ENCODE measurements at places on chromosomes 6 and 20. TPM values are rescaled to one million over a fixed set of nuclear protein-coding genes. Genes with fewer than 3 reads are reported as not detected.

HLA-G gene
- not detected for total RNA-seq

DNA sequence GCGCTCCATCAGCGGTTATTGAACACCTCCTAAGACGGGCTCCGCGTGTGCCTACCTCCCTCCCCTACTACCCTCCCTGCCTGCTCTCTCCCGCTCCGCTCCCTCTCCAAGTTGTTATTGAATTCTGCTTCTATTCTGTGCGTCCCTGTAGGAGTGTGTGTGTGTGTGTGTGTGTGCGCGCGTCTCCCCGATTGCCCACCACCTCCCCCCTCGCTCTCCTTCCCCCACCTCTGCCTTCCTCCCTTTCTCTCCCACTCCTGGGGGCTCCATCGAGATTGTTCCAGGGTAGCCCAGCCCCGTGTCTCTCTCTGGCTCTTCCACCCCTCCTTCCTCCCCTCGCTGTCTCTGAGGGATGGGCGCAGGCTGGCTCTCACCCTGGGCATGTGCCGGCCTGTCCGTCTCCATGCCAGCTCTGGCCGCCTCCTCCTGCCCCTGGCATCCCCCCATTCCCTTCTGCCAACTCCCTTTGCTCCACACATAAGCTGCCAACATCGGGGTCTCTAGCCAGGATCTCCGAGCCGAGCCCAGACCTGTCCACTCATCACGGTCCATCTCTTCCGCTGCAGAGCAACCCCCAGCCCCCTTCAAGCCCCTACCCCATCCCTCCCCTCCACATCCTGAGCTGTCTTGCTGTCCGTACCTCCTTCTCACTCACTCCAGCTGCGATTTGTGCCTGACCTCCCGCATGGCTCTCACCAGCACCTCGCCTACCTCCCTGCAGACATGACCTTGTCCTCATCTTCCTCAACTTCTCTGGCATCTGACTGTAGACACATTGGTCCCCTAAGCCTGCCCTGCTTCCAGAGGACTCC, 68.5 kb downstream of the SRC start:
- DNase-seq, result no peak

DNA sequence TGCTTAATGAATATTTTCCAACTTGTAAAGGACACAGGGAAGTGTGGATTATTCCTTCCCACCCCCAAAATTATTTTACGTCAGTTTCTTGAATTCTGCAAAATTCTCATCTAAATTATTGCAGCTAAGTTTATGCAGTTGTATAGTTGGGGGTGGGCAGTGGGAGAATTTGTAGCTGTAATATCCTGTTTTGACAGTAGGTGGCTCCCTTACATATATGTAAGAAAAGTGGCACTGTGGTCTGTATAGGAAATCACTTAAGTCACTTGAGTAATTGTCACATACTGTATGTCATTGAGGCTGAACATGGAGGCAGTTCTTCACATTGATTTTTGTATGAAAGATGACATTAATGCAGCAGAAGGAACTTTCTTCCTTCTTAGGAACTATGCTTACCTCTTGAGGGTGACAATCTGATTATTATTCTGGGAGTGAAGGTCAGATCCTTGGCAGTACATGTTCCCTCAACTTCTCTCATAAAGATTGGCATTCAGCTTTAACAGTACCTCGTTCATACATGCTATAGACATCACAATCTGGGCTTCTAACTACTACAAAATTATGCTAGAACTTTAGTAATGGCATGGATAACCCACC, 14.6 kb upstream of the CFAP206 start:
- no peak for DNase-seq

DNA sequence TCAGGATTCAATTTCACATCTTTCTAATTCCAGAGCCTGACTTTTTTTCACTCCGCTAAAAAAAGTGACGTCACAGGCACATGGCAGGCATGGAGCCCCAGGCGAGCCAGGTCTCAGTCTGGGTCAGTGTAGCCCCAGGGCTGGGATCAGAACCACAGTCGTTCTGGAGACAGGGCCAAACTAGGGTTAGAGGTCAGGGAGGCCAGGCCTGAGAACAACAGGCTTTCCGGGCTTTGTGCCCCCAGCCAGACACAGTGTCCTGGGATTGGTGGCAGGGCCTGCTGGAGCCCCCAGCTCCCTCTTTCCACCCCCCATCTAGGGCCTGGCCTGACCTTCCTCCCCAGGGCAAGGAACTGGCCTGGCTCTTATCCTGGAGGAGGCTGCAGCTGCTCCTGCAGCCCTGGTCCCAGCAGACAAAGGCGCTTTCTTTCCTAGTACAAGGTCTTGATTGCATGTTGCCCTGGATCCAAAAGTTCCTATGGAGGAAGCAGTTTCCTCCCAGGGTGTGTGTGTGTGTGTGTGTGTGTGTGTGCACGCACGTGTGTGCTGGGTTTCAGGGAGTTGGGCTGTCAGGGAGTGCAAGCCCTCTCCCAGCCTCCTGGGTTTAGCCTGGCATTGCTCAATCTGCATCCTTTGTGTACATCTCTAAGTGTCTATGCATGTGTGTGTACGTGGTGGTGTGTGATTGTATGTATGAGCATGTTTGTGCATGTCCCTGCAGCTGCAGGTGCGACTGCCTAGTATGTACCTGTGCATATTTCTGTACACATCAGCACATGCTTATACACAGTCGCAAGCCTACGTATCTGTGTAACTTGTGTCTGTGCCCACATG, 26.5 kb upstream of the EMILIN3 start:
- DNase-seq, result no peak

GRCh38 chr6:43283905-43284304, 14.2 kb upstream of the SLC22A7 start:
- no peak for DNase-seq

MAP3K5 gene
- total RNA-seq, result 31.4 TPM

DNA sequence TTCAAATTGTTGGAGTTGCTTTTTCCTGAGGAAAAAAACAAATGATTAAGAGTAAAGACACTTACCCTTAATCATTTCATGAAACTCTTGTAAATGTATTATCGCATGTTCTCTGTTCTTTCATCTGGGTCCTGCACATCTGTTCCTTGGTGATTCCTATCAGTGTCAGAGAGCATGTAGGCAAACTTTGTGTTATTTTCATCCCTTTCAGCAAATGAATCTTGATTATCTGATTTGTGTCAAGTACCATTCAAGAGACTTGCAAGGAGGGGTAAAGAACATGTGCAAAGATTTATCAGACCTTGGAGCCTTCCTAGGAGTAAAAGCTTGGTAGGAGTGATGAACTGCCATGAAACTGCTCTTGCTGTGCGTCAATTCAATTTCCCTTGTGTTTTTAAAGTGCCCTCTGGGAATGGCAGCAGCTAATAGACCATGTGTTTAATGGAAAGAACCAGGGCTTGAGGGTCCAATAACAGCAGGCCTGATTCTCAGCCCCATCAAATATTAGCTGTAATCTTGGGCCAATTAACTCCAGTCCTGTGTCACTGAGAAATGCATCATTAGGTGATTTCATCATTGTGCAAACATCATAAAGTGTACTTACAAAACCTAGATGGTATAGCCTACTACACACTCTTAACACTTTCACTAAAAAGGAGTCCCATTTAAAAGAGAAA, 118.9 kb upstream of the CEP85L start:
- DNase-seq, result no peak

- DNase-seq, result no peak
These were observed 115.1 kb upstream of the TNFAIP3 start for GRCh38 chr6:137751768-137752560.

RIPOR2 gene
- 15.7 TPM for total RNA-seq

- no peak for DNase-seq
These were observed 18.3 kb downstream of the RAET1L start for GRCh38 chr6:150006961-150007464.

HRH3 gene
- not detected for total RNA-seq

TPX2 gene
- total RNA-seq, result 0.82 TPM

ZBP1 gene
- total RNA-seq, result 0.84 TPM

- no peak for DNase-seq
These were observed 36.9 kb downstream of the E2F3 start for GRCh38 chr6:20438462-20439070.

DNA sequence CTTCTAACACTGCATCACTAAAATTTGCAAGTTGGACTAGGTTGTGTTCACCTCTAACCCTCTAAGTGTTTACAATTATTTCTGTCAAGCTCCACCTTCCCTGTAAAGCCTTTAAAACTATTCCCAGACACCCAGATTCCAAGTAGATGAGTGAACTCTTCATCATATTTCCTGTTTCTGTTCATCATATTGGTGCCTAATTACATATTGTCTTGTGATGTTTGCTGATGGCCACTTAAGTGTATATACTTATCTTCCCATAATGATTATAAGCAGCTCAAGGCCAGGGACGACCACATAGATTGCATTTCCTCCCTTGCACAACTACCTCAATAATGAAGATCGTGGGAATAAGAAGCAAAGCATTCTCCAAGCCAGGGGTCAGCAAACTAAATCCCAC, 16.8 kb downstream of the TNFRSF21 start:
- no peak for DNase-seq

CLPSL1 gene
- not detected for total RNA-seq

- DNase-seq, result no peak
These were observed 6.3 kb downstream of the SAMD5 start for GRCh38 chr6:147514831-147515230.

- DNase-seq, result no peak
These were observed 396.2 kb downstream of the UTRN start for GRCh38 chr6:144681334-144681733.

GRCh38 chr20:17403461-17403860, 127.7 kb downstream of the BFSP1 start:
- DNase-seq, result no peak

DNA sequence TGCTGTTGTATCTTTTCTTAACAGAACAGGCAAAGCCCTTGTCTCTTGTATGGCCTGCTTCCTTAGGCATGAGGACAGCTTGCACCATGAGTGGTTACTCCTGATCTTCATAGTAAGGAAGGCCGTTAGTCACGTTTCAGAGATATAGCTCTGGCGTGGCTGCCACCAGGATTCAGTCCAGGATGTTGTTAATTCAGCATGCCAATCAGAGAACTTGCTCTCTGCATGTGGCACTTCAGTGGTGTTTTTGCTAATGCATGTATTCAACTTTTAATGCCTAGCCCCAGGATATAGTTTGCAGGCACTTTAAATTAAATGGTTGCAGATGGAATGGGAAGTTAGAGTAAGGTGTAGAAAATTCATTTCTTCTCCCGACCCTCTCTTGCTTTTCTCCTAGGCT, 20.0 kb downstream of the ARFGEF2 start:
- no peak for DNase-seq

- no peak for DNase-seq
These were observed 55.9 kb upstream of the UBR2 start for GRCh38 chr6:42507901-42508300.

- DNase-seq, result no peak
These were observed 238.5 kb downstream of the ZFAND3 start for GRCh38 chr6:38057994-38058393.

OOEP gene
- total RNA-seq, result not detected

NFKBIE gene
- total RNA-seq, result 25.5 TPM

GLO1 gene
- 60.6 TPM for total RNA-seq

SAMD3 gene
- total RNA-seq, result 2.1 TPM

DNA sequence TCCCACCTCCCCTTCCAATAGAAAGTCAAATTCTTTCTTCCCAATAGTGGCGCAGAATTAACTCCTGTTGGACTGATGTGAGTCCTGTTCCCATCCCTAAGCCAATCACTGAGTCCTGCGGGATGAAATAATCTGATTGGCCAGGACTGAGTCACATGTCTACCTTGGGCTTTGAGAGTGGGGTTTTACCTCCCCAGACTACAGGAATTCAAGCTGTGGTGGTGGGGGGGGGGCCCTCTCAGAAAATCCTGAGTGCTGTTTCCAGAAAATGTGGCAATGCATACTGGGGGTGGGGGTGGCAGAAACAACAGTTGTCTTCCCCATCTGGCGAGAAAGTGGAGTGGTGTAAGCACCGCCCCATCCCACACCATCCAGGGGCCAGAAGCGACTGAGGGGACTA, 65.7 kb downstream of the CTCFL start:
- no peak for DNase-seq

- no peak for DNase-seq
These were observed 25.7 kb downstream of the BMP7 start for GRCh38 chr20:57240581-57241362.

DNA sequence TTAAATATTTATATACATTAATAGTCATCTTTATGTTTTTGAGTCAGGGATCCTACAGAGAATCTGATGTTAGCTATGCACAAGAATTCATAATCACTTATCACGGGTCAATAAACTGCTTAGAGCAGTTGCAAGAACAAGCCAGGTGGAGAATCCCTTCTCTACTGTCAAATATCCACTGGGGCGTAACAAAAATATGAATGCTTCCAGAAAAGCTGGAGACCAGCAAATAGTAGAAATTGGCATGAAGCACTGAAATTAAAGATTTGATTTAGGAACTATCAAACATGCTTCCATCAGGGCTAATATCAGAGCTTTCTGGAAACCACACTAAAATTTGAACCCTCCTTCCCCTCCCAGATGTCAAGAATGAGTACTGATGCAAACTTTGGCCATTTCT, 37.3 kb downstream of the ADGRG6 start:
- DNase-seq, result no peak

GRCh38 chr6:53251033-53251672, 97.6 kb downstream of the ELOVL5 start:
- DNase-seq, result no peak

- no peak for DNase-seq
These were observed 46.0 kb downstream of the ZFP64 start for GRCh38 chr20:52145587-52145986.

DNA sequence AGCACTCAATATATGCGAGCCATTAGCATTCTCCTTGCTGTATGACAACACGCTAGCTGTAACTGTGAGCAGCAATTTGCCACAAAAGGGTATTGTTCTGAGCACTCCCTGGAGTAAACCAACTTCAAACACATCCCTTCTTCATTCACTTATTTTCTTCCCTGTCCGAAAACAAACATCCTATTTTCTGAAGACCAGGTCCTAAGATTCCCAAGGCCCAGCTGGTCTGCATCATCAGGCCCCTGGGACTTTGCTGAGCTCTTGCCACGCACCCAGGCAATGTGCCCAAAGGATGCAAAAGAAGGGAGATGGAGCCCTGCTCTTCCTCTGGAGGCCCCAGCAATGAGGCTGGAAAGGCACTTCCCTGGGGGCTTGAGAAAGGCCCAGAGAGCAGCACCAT, 118.1 kb downstream of the PREX1 start:
- DNase-seq, result no peak

MYMX gene
- total RNA-seq, result not detected

GRCh38 chr6:70586114-70586513, 19.4 kb downstream of the SDHAF4 start:
- DNase-seq, result no peak

NUP153 gene
- 47.0 TPM for total RNA-seq

GRCh38 chr6:14009431-14009830, 84.7 kb downstream of the RNF182 start:
- DNase-seq, result no peak

- DNase-seq, result no peak
These were observed 45.3 kb downstream of the NINL start for GRCh38 chr20:25539742-25540672.

DNA sequence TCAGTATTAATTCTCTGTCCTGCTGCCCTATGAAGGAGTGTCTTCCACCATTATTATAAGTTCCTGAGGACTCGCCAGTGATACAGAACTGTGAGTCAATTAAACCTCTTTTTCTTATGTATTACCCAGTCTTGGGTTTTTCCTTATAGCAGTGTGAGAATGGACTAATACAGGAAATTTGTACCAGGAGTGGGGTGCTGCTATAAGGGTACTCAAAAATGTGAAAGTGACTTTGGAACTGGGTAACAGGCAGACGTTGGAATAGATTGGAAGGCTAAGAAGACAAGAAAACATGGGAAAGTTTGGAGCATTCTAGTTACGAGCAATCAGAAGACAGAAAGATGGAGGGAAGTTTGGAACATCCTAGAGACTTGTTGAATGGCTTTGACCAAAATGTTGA, 616.7 kb upstream of the EPHA7 start:
- DNase-seq, result no peak

Measured in omental fat pad (tissue), 4 donors.